CD14-positive monocyte (primary cell): ENCODE measurements at places on chromosomes 16 and 17.
A peak's percentile ranks its signal among the peaks of the same experiment; 100 is the strongest.

DNA sequence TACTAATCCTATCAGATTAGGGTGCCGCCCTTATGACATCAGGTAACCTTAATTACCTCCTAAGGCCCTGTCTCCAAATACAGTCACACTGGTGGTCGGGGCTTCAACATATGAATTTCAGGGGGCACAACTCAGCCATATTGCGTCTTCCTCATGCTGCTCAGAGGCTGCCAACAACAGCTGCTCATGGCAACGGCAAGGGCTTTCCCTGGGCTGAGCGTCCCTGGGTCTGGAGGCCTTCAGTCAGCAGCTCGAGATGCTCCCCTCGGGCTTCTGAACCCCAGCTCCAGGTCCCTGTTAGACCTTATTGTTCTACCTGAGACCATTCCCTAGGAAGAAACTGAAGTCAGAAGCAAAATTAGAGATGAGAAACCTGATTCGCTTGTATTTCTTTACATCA is 157.2 kb downstream of the TMEM132E start:
- no peak for DNase-seq

DNA sequence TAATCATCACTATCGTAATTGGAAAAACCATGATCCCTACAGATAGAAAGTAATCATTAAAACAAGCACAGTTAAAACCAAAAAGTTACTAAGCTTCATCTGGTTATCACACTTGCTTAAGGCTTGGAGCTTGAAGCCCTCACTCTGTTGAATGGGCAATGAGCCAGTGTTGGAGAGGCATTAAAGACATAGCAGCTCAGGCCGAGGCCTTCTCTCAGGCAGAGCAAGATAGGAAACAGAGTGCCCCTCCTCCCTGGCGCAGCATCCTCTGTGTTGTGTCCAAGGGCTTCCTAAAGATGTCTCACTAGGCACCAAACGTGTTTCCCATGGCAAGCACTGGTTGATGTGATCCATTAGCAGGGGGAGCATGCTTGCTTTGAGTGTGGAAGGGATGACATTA is 34.9 kb upstream of the LGALS9 start:
- no peak for DNase-seq

DNA sequence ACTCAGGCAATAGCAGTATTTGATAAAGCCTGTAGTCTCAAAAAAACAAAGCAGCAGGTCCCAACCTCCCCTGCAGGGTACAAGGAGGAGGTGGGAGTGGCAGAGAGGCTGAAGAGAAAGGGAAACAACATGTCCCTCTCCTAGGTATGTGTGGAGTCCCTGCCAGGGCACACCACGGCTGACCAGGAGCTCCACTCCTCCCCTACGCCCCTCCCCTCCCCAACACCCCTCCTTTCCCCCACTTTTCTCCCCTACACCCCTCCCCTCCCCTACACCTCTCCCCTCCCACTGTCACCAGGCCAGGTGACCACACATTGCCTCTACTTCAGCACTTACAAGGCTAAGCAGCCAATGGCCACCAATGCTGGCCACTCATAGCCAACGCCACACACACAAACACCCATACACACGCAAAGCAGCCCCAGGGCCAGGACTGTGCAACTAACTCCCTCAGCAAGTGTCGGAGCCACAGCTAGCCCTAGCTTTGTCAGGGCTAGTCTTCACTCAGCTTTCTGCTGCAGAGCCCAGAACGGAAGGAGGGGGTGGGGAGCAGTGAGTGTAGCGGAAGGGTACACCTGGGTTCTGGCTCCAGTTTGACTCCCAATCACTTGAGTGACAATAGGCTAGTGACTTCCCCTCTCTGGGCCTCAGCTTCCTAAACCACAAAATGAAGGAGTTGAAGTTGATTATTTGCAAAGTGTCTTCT is 8.2 kb downstream of the CAVIN1 start:
- DNase-seq, result no peak

GRCh38 chr17:29172589-29172988 is 7.6 kb downstream of the MYO18A start:
- no peak for DNase-seq

DNA sequence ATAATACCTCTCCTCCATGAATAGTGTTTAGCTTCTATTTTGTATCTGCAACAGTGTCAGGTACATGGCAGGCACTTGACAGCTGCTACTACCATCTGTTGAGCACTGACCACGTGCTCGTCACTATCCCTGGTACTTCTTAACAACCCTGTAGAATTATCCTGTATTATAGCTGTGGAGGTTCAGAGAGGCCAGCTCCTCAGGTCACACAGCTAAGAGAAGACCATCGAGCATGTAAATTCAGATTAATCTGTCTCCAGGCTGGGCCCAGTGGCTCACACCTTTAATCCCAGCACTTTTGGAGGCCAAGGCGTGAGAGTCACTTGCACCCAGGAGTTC is 26.3 kb downstream of the WSB1 start:
- DNase-seq, result no peak

- DNase-seq, result no peak
These were observed 104.0 kb upstream of the CDH5 start for GRCh38 chr16:66262253-66263167.

DNA sequence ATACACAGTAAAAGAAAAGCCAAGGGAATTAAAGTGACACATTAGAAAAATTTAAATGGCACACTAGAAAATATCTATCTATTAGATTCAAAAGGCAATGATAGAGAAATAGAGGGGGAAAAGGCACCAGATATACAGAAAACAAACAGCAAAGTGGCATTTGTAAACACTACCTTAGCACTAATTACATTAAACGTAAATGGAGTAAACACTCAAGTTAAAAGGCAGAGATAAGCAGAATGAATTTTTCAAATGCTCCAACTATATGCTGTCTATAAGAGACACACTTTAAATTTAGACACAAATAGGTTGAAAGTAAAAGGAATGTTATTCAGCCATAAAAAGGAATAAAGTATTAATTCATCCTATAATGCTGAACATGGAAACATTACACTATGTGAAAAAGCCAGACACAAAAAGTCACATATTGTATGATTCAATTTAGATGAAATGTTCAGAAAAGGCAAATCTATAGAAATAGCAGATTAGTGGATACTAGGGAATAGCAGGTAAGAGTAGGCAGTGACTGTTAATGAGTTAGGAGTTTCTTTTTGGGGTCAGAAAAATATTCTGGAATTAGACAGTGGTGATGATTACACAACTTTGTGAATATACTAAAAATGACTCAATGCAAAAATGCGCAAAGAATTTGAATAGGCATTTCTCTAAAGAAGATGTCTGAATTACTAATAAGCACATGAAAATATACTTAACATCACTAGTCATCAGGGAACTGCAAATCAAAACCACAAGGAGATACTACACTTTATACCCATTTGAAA is 92.4 kb downstream of the BRIP1 start:
- DNase-seq, result no peak

- DNase-seq, result peak; percentile 46
These were observed 2.3 kb upstream of the NCBP3 start for GRCh38 chr17:3848229-3848835.

DNA sequence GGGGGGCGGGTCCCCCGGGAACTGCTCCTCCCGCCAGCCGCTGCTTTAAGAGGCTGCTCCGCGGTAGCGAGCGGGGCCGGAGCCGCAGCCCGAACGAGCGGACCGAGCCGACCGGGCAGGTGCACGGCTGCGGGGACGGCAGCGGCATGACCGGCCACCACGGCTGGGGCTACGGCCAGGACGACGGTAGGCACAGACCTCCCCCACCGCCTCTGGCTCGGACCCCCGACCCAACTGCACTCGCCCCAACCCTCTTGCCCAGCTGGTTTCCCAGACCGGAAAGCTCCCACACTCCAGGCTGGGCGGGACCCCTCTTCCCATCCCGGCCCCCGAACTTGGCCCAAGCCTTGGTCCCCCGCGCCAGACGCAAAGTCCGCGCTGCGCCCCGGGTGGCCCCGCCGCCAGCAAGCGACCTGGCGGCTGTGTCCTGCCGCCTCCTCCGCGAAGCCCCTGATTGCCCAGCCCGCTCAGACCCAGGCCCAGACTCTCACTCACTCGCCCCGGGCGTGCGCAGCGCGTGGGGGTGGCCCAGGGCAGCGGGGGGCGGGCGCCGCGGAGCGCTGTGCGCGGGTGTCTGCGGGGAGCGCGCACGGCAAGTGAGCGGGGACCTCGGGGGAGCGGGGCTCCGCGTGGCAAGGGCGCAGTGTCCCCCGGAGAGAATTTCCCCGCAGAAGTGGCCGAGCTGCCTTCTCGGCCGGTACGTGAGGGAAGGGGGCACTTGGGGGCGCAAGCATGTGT is at the start of gene CA7:
Gene CA7, plus strand, starts transcription at position 73 of the 738 bp plus-strand sequence. Its CDS starts 74 bp downstream, at position 147.
- no peak for DNase-seq

- no peak for DNase-seq
These were observed 58.6 kb downstream of the WSB1 start for GRCh38 chr17:27352448-27353032.

DNA sequence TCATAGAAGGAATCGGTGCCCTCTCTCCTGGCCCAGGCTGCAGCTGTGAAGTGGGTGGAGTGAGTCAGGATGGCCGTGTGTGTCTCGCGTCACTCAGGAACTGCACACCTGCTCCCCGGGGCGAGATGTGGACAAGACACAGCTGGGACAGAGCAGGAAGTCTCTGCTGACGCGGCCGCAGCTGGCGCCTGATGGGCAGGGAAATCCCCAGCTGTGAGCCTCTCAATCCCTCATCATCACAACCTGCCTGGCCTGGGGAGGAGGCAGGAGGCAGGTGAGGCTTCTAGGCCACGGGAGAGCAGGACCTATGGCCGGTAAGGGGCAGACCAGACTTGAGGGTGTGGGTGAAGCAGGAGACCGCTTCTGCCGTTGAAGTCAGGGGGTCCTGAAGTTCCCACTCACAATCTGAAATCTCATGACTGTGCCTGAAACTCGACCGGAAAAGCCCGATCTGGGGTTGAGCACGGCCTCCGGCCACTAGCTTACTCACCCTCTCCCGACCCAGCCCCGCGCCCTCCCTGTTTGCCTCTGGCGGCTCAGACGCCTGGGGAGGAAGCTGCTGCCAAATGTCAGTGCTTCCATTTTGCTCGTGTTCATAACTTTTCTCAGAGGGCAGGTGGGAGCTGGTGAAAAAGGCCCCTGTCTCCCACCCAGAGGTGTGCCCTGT is 1.1 kb upstream of the TRPV3 start:
- no peak for DNase-seq

DNA sequence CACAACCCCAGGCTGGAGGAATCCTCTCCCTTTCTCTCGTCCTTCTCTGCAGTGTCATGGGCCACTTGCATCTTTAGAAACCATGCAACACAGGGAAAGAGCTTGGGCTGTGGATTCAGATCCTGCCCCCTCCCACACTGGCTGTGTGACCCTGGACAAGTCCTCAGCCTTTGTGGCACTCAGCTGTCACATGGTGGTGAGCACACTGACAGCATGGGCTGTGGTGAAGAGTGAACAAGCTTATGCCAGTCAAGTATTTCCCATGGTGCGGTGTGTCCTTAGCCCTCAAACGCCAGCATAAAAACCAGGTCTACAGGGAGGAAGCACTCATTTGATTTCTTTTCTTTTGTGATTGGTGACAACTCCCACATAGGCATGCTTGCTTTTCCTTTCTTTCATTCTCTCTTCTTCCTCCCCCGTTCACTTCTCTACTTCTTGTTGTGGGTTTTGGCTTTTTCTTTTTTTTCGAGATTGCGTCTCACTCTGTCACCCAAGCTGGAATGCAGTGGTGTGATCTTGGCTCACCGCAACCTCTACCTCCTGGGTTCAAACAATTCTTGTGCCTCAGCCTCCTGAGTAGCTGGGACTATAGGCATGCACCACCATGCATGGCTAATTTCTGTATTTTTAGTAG is 314.2 kb downstream of the CPPED1 start:
- no peak for DNase-seq

GRCh38 chr17:55360971-55361370 is 60.7 kb downstream of the MMD start:
- DNase-seq, result no peak

DNA sequence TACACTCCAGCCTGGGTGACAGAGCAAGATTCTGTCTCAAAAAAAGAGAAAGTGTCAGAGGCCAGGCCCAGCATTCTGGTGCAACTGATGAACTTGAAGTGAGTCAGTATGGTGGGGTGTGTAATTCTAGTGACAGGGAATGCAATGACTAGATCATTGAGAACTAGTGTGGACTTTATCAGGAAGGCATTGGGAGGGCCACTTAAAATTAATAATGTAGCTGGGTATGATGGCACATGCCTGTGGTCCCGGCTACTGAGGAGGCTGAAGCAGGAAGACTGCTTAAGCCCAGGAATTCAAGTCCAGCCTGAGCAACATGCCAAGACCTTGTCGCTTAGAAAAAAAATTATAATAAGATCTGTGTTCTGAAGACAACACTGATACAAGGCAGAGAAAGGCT is 90.8 kb downstream of the STX8 start:
- no peak for DNase-seq

DNA sequence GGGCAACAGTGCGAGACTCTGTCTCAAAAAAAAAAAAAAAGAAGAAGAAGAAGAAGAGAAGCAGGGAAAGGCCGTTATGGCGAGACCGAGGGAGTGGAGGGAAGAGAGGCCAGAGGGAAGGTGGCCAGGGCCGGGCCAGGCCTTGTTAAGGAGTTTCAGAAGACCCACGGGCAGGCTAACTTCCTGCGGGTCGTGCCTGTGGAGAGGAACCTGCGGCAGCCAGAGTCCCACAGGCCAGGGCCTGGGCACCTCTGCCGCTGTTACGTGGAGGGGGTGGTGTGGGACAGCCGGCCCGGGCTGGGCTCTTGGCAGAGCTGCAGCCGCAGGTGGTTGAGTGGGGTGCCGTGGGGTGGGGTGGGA is 5.4 kb downstream of the WDR81 start:
- DNase-seq, result no peak

DNA sequence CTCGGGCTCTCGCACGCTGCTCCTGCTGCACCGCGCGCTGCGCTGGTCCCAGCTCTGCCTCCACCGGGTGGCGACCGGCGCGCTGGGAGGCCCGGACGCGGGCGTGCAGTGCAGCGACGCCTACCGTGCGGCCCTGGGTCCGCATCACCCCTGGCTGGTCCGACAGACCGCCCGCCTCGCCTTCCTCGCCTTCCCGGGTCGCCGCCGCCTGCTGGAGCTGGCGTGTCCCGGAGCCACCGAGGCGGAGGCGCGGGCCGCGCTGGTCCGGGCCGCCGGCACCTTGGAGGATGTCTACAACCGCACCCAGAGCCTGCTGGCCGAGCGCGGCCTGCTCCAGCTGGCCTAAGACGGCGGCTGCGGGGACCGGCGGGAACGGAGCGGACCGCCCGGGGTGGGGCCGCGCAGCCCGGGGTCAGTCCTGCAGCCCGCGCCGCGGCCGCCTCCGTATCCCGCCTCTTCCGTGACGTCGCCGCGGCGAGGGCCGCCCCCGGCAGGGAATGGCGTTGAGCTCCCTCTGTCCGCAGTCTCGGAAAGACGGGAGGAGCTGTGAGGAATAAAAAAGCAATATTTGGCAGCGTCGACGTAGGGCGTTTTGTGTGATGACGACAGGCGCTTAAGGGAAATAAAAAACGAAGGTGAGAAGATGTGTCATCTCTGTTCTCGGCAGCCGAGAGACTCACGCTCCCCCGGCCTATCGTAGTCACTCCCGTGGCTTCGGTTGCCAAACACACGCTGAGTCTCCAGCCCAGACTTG is 1.4 kb downstream of the GLTPD2 start:
- peak; percentile 94 for DNase-seq

DNA sequence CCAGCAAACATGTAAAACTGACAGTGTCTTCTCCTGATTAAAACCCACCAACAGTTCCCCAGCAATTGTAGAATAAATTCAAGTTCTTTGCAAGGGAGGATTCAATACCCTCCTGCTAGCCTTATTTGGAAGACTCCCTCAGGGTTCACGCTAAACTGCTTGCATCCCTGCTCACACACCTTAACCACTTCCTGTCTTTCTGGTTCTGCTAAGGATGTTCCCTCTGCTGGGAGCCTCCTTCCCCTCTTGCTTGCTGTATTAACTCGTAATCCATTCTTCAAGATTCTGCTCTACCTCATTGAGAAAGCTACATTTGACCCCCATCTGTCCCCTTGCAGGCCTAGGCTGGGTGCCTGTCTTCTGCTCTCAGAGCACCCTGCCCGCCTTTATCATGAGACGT is 2.3 kb upstream of the SHISA6 start:
- DNase-seq, result no peak

GRCh38 chr16:67719778-67720144 is 645 bp upstream of the GFOD2 start:
- DNase-seq, result peak; percentile 54
